CD4-positive, alpha-beta T cell treated with Interleukin-6 for 4 hours (primary cell): ENCODE measurements at places on chromosomes 13 and 19.

GRCh38 chr13:45718992-45719391 is 16.9 kb downstream of the CBY2 start:
- DNase-seq = no peak

- no peak for DNase-seq
These were observed 5.4 kb upstream of the ZSCAN5A start for GRCh38 chr19:56319991-56320390.

DNA sequence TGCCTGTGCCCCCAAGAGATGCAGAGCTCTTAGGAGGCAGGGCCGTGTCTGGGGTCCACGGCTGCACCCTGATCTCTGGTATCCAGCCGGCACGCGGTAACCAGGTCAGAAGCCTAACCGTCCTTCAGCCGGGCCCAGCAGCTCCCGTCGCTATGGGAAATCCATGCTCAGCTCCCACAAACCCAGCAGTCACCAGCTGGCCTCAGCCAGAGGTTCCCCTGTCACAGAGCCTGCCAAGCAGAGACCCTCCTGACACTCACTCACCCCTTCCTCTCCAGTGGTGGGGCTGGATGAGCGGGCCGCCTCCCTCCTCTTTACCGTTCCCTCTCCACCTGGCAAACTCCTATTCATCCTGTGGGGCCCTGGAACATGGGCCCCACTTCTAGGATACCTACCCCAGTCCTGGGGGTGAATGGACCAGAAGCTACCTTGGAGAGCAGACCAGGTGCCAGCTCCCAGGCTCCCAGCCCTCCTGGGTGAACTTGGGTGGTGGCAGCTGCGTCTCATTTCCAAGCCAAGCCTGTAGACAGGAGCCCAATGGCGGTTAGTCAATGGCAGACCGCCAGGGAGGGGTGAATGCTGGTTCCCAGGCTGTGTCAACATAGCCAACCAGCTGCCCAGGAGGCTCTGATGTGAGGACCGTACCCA is 21.4 kb upstream of the TCF3 start:
- DNase-seq = no peak

GRCh38 chr13:75832812-75833211 is 196.7 kb downstream of the LMO7 start:
- DNase-seq = no peak

DNA sequence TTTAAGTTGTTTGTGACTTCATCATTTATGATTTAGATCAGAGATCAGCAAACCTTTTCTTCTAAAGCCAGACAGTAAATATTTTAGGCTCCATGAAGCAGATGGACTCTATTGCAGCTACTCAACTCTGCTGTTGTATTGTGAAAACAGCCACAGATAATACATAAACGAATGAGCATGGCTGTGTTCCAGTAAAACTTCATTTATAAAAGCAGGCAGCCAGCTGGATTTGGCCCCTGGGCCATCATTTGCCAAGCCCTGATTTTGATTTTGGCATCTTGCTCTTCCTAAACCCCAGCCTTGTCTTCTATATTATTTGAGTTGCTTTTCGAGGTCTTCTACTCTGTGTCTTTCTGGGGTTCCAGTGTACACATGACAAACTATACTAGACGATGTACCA is 41.3 kb downstream of the RNASEH2B start:
- no peak for DNase-seq

GRCh38 chr19:34560229-34560628 is 78.7 kb downstream of the WTIP start:
- DNase-seq = no peak

GRCh38 chr13:46629811-46630413 is 76.9 kb downstream of the LRCH1 start:
- no peak for DNase-seq

DNA sequence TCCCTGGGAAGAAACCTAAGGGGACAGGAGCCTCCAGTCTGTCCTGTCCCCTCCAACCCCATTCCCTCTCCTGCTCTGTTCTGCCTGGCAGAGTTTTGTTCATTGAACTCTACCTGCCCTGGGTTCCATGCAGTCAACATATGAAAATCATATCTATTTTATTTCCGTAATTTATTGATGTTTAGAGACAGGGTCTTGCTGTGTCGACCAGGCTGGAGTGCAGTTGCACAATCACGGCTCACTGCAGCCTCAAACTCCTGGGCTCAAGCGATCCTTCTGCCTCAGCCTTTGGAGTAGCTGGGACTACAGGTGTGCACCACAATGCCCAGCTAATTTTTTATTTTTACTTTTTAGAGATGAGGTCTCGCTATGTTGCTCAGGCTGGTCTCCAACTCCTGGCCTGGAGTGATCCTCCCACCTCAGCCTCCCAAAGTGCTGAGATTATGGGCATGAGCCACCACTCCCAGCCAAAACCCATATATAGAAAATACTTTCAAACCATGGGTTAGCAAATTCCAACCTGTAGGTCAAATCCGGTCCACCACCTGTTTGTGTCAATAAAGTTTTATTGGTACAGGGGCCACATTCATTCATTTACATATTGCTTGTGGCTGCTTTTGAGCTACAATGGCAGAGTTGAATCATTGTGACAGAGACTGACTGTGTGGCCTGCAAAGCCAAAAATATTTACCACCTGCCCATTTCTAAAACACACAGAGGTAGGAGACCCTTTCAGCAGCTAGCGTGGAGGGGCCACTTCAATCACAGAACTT is 39.3 kb downstream of the FBN3 start:
- DNase-seq = no peak

DNA sequence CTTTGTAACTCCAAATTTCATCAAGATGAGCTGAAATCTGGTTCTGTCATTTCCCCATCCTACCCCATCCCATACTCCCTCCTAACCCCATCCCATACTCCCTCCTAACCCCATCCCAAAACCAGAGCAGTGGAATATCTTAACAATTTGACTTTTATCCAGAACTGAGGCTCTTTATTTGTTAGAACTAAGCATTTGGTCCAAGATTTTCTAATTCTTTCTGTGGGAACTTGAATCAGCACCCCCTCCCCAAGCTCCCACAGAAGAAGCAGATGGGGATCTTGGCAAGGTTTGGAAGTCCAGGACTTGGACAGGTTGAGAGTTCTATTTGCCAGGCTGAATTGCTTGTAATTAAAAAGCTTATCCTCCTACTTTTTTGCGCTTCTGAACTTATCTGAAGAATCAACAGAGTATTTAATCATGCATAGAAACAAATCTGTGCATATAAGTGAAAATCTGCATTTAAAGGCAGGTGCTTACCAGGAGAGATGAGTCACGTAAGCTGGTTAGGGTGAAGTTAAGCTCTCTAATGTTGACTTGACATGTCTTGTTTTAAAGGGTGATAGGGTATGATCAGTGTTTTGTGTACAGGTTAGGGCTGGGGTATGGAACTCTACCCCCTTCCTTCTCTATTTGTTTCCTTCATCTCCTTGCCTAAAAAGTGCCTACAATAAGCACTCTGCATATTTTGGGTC is 111.1 kb downstream of the COG6 start:
- DNase-seq = no peak

DNA sequence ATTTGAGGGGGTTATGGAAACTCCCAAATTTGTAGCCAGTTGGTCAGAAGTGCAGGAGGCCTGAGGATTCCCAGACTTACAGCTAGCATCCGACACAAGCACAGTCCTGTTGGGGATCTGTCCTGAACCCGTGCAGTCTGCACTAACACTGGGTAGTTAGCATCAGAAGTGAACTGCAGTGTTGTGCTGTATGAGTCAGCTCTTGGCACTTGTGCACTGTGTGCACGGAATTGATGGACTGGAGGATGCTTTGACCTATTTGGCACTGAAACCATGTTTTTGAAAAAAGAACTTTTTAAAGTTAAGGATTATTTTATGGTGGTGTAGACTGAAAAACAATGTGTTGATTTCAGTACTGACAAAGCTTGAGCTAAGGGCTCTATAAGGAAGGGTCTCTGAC is 279.0 kb downstream of the NHLRC3 start:
- no peak for DNase-seq

DNA sequence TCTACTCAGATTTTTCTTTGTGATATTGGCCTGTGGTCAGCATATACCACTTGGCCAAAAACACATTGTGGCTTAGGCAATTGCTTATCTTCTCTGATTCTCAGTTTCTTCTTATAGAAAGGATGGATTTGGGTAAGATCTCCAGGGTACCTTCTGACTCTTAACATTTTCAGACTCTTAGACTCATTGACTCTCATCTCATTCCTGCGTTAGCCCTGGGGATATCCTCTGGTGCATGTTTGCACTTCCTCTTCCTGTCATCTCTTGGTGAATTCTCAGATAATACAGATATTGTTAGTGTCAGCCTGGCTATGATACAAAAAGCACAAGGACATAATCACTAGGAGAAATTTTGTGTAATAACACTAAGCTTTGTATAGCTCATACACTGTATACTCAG is 492.5 kb upstream of the GPC6 start:
- DNase-seq = no peak

DNA sequence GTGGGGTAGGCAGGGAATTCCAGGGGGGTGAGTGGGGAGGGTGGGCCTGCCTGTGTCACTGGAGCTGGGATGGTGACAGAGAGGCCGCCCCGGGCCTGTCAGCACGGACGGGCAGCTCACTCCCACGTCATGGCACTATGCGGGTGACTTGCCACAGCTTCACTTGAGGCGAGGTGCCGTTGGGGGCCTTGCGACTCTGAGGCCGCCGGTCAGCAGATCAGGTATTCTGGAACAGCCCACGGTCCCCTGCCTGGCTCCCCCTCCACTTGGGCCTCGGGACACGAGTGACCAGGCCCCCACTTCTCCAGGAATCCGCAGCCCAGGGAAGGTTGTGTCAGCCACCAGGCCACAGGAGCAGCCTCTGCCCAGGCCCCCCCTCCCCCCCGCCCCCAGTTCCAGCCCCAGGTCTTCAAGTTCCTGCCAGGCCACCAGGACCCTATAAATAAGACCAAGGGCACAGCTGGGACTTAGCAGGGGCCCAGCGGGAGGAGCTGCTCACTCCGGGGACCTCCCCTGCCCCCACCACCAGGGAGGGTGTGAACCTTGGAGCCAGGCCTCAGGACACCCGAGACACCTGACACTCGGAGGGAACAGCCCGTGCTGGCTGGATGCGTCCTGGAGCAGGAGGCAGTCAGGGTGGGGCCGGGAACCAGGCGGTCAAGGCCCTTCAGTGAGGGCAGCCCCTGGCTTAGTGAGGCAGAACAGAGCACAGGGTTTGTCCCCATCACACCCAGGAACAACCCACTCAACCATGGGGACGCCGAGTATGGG is 2.7 kb upstream of the MIDN start:
- DNase-seq = no peak

- no peak for DNase-seq
These were observed 4.7 kb upstream of the CEACAM5 start for GRCh38 chr19:41703602-41704293.
